GM12865 (cell line): ENCODE measurements at places on chromosomes 6 and 20.

- no peak for DNase-seq
Measured at GRCh38 chr6:150297327-150298029, 71.3 kb upstream of the IYD start.

DNA sequence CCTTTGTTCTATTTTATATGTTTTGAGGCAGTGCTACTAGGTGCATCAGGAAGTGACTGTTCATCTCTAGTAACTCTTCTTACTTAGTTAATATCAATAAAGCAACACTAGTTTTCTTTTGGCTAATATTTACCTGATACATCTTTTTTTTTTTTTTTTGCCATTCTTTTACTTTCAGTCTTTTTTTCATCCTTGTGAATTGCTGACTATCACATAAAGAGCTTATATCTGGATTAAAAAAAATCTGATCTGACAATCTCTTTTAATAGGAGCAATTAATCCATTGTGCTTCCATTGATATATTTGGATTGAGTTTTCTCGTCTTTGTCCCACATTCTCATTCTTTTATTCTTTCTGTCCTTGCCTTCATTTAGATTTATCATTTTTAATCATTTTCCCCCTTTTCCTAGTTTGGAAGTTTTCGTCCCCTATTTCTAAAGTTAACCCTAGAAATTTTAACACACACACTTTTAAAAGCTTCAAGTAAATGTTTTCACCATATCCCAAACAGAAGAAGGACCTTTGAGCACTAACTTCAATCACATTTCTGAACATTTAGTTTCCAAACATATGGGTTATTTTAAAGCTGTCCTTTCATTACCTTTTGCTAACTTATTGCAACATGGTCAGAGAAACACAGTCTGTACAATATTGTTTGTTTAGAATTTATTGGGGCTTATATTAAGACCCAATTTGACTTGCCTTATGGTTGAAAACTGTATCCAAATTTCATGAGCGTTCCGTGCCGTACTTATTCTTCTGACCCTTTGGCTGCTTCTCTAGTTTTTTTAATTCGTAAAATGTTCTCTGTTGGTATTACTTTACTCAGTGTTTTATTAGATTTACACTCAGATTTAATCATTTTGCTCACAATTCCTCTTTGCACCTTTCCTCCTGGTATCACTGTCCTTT lies 63.0 kb downstream of the SYCP2L start:
- DNase-seq: no peak

DNA sequence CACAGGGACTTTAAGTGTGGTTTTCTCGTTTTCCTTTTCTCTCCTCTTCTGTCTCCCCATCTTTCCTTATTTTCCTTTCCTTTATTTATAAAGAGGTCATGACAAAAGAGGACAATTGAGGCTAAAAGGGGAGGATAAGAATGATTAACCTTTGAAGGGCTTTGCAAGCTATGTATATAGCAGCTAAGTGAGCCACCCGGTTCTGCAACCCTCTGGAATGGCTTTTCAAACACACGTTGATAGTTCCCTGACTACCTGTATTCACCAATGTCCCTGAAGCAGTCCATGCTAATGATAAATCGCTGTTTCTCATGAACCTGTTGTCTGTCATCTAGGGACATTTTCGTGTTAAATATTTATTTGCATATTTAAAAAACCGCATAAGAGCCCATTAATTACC lies 124.4 kb upstream of the RALGAPA2 start:
- DNase-seq: no peak

- DNase-seq: no peak
Measured at GRCh38 chr20:31693402-31693801, 29.3 kb downstream of the BCL2L1 start.

GRCh38 chr6:161038229-161039031 lies 46.9 kb downstream of the MAP3K4 start:
- peak; percentile 58 for DNase-seq

- no peak for DNase-seq
Measured at GRCh38 chr20:61855286-61855685, 210.4 kb downstream of the TAF4 start.

- no peak for DNase-seq
Measured at GRCh38 chr20:31963889-31964288, 4.1 kb upstream of the XKR7 start.

GRCh38 chr20:48489656-48490055 lies 338.1 kb downstream of the PREX1 start:
- no peak for DNase-seq
